Stimulated activated memory B cell treated with anti-CD40 and anti-IgM and Interleukin-4, amounts not matched to agents 10 μg/mL and 1 μg/mL and 100 μg/mL, for 72 hours (primary cell): ENCODE measurements at places on chromosomes 12 and 14.

DNA sequence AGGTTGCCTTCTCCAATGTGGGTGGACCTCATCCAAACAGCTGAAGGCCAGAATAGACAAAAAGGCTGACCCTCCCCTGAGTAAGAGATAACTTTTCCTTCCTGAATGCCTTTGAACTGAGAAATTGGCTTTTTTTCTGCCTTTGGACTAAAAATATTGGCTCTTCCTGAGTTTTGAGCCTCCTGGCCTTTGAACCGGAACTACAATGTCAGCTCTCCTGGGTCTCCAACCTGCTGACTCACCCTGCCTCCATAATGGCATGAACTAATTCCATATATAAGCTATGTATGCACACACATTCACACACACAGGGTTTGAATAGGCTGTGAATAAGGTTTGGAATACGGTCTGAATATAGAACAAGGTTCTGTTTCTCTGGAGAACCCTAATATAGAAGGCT is 39.7 kb upstream of the TMEM260 start:
- ATAC-seq: no peak

DNA sequence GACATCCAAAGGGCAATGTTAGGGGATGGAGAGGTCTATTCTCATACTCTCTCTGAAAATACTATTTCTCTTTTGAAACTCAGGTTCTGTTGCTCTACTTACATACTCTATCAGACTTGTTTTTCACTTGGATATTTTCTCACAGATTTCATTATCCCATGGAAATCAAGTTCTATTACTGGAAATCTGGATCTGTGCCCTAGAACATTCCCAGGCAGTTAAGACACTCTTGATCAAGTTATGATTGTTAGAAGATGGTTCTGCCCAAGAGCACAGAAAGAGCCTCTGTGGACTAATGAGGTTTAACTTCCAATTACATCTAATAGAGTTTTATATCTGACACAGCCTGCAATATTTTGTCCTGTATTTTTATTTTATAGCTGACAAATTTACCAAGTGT is 591.0 kb upstream of the ATP2B1 start:
- ATAC-seq: no peak

- no peak for ATAC-seq
Observed at GRCh38 chr14:79281244-79282152, 929.8 kb downstream of the DIO2 start.

GRCh38 chr12:120972870-120973543 is 5.3 kb upstream of the HNF1A start:
- ATAC-seq: no peak

DNA sequence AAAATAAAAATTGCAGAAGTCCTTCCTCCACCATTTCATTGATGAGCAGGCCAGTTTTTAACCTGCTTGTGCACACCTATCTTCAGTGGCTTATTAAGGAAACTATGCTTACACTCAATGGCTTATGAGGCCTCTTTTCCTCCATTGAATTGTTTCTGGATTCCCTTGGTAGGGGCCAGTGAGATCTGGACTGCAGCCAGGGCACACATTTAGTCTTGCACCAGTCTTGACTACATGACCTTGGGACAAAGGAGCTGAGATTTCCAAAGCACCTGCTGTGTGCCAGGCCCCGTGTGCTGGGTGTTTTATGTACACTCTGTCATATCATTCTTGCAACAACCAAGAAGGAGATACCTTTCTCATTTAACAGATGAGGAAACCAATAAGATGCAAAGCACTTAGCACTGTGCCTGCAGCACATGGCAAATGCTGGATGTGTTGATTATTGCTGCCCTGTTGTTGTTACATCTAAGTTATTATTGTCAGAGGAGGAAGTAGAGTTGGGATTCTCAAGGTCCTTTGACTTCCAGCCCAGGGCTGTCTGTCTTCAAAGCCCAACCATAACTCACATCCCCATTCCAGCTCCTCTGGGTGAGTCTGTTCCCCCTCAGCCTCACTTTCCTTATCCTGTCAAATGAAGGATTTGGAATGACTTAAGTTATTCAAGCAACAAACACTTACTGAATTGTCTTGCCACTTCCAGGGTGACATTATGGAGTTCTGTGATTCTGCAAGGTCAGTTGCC is 31.6 kb upstream of the RIN3 start:
- ATAC-seq: no peak

- ATAC-seq: no peak
Observed at GRCh38 chr12:127270193-127270592, 996.8 kb upstream of the TMEM132C start.
